ENCODE measurements at places on chromosomes 3 and 15. TPM values are rescaled to one million over a fixed set of nuclear protein-coding genes. Genes with fewer than 3 reads are reported as not detected.

- peaks cover 19% of the 10 kb centered on the region for H3K27me3 ChIP-seq
- H3K36me3 ChIP-seq = peaks cover 22% of the 10 kb centered on the region
- H3K4me1 ChIP-seq = peaks cover 30% of the 10 kb centered on the region
These were observed 763 bp downstream of the KBTBD8 start for GRCh38 chr3:66998904-66999235.

GRK7 gene
- not detected for total RNA-seq

- H3K27me3 ChIP-seq = no peaks in the 10 kb centered on the region
- peaks cover 6% of the 10 kb centered on the region for H3K4me1 ChIP-seq
- no peaks in the 10 kb centered on the region for H3K36me3 ChIP-seq
- DNase-seq = peak; percentile 61
- no peak overlapping the region for H3K27ac ChIP-seq
These were observed 14.9 kb downstream of the SERPINI1 start for GRCh38 chr3:167750272-167750971.

- no peak overlapping the region for H3K4me3 ChIP-seq
- H3K27me3 ChIP-seq = peaks cover 41% of the 10 kb centered on the region
- no peaks in the 10 kb centered on the region for H3K4me1 ChIP-seq
- no peak overlapping the region for H3K27ac ChIP-seq
- no peaks in the 10 kb centered on the region for H3K36me3 ChIP-seq
These were observed 67.8 kb downstream of the GPR176 start for GRCh38 chr15:39852250-39852649.

TRPM1 gene
- not detected for total RNA-seq

- peaks cover 6% of the 10 kb centered on the region for H3K27me3 ChIP-seq
- DNase-seq = no peak
- H3K4me3 ChIP-seq = no peak overlapping the region
- no peaks in the 10 kb centered on the region for H3K36me3 ChIP-seq
- no peak overlapping the region for H3K27ac ChIP-seq
- no peaks in the 10 kb centered on the region for H3K4me1 ChIP-seq
These were observed 273.6 kb downstream of the MECOM start for GRCh38 chr3:169389925-169390253.

ERICH6 gene
- not detected for total RNA-seq

RAB6B gene
- 0.07 TPM for total RNA-seq

DNA sequence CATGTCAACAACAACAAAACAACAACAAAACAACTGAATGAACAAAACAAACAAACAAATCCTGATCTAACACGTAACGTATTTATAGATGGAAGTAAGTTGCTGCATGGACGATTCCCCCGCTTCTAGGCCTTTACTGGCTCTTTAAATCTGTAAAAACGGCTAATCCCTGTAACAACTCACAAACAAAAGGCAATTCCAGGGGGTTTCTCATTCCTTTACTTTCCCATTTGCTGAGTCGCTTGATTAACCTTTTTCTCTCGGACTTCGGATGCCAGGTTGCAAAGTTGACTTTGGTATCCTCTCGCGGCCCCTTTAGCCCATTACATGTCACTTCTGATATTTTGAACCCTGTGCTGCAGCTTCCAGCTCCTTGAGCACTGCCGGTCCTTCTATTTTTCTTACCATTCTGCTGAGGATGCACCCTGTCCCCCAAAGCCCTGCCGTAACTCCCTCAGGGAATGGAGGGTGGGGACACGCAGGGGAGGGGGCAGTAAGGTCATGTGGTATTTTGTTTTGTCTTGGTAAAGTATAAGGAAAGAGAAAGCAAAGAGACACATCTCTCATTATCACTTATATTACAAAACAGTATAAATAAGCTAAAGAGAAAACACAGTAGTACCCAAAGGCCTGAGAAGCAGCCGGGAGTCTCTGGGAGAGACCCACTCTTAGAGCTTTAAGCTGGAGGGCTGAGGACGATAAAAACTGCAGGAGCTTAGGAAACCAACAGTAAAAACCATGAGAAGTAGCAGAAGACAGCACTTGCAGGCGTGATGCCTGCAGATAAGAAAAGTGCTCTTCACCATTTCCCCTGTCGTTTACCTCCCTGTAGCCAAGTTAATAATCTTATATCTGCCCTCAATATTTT, 457.8 kb upstream of the ZNF717 start:
- H3K27me3 ChIP-seq = no peaks in the 10 kb centered on the region
- H3K4me1 ChIP-seq = no peaks in the 10 kb centered on the region
- no peak overlapping the region for H3K27ac ChIP-seq

EFCC1 gene
- total RNA-seq = 0.37 TPM

DNA sequence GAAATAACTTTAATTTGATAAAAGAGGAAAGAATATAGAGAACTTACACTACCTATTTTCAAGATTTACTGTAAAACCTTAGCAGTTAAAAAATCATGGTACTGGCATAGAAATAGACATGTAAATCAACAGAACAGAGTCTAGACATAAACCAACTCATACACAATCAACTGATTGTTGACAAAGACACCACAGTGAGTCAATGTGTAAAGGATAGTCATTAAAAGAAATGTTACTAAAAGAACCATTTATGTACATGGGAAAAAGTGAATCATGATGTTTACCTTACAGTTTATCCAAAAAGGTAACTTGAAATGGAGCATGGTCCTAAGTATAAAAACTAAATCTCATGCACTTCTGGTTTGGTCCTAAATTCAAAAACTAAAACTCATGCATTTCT, 847.4 kb downstream of the IGSF11 start:
- no peaks in the 10 kb centered on the region for H3K27me3 ChIP-seq
- H3K4me3 ChIP-seq = no peak overlapping the region
- DNase-seq = no peak
- no peak overlapping the region for H3K27ac ChIP-seq
- H3K4me1 ChIP-seq = no peaks in the 10 kb centered on the region

DNA sequence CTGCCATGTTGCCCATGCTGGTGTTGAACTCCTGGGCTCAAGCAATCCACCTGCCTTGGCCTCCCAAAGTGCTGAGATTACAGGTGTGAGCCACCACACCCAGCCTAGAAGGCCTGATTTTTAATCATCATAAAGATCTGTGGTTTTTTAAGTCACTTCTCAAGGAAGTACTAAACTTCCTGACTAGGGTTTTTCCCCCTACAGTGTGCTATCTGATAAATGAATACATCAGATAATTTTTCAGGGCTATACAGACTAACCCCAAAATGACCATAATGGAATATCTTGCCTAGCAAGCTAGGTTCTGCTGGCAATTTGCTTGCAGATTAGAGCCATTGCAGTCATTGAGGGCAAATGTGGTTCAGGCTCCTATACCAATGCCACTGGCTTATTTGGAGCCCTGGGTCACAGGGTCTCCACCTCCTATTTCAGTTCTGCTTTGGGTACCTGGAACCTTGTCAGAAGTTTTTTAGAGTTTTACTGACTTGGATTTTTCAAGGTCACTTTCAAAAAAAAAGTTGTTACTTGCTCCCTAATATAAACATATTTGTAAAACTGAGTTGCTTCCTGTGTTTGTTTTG, 80.8 kb downstream of the SLC49A4 start:
- H3K4me3 ChIP-seq = no peak overlapping the region
- H3K4me1 ChIP-seq = peaks cover 9% of the 10 kb centered on the region
- no peak overlapping the region for H3K27ac ChIP-seq
- H3K27me3 ChIP-seq = no peaks in the 10 kb centered on the region
- DNase-seq = no peak

DNA sequence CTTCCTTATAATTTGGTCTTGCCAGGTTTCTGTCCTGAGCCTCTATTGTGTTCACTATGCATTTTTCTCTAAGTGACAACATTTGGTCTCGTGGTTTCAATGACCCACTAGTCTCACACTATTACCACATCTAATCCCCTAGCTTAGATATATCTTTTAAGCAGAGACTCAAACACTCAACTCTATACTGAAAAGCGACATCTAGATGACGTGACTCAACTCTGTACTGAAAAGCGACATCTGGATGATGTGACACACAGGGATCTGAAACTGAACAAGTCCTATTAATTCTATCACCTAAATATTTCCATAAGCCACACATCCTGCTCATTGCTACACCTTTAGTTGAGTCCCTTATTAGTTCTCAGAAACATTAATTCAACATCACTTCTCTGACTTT, 141.7 kb upstream of the MBNL1 start:
- H3K4me1 ChIP-seq = peaks cover 10% of the 10 kb centered on the region
- peaks cover 2% of the 10 kb centered on the region for H3K36me3 ChIP-seq
- peak; percentile 59 for DNase-seq

LSAMP gene
- total RNA-seq = not detected

GRCh38 chr15:31513178-31513577, 186.5 kb downstream of the KLF13 start:
- H3K27ac ChIP-seq = peak overlapping the region; percentile 20
- H3K27me3 ChIP-seq = no peaks in the 10 kb centered on the region
- H3K4me1 ChIP-seq = peaks cover 22% of the 10 kb centered on the region

HES1 gene
- 1.2 TPM for total RNA-seq

ITGB5 gene
- 2.2 TPM for total RNA-seq

DNA sequence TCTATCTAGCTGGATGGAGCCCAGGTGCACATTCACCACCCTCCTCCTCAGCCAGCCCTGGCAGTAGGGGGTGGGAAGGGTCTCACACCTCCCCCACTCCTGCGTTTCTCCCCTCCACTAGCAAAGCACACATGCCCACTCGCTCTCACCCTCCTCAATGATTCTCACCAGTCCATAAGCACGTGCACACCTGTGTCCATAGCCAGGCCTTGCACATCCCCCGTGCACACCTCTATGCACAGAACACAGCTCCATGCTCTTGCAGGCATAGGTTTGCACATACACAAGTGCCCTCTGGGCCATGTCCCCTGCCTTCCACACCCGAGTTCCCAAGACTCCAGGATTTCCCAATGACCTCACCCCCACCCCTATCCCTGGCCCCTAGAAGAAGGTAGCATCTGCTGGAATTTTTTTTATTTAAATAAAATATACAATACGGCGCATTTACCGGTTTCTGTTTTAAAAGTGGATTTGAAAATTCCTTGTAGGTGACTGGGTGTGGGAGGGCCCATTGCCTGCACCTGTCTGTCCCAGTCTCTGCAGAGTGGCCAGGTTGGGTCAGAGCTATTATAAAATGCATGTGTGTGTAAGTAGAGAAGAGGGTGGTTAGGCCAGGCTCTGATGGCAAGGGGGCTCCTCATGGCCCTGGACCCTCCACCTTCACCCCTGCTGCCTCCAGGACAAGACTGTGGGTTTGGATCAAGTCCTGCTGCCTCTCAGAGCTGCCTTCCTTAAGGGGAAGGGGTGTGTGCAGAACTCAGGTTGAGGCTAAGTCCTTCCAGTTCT, 49.1 kb downstream of the HCN4 start:
- H3K36me3 ChIP-seq = no peaks in the 10 kb centered on the region
- peaks cover 12% of the 10 kb centered on the region for H3K27me3 ChIP-seq
- H3K27ac ChIP-seq = no peak overlapping the region
- no peak for DNase-seq
- H3K4me3 ChIP-seq = no peak overlapping the region
- peaks cover 2% of the 10 kb centered on the region for H3K4me1 ChIP-seq

DNA sequence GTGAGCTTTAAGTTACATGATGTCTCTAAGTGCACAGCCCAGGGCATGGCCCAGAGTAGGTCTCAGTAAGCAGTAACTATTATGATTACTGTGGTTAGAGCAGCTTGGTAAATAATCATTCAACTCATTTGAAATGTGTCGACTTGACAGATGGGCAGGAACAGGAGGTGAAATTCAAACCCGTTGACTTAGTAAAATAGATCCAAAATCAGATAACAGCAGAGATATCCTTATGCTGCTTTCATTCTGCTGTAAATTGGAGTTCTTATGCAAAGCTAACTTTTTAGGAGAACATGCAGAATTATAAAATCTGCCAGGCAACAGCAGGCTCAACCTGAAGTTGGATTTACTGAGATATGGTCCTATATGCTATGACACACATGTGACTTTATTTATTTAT, 118.7 kb upstream of the KLHL25 start:
- H3K27ac ChIP-seq = no peak overlapping the region
- no peak overlapping the region for H3K4me3 ChIP-seq
- no peak for DNase-seq
- no peaks in the 10 kb centered on the region for H3K36me3 ChIP-seq

DNA sequence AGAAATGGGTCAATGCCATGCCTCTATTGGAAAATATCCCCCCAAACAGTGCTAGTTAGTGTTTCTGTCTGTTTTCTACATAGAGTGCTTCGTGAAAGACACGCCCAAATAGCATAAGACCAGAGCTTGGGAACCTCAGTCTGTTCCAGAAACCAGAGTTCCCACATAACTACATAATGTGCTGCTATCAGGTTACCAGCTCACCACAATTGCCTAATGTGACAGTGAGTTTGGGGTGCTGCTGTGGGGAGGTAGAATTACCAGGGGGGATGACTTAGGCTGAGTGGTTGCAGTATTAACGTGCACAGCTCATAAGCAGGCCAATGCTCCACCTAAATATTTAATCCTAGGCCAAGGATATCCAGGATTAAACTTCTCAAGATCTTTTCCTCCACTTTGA, 39.2 kb downstream of the DUT start:
- H3K27me3 ChIP-seq = peaks cover 17% of the 10 kb centered on the region
- H3K4me3 ChIP-seq = no peak overlapping the region
- no peaks in the 10 kb centered on the region for H3K36me3 ChIP-seq
- no peak for DNase-seq
- no peak overlapping the region for H3K27ac ChIP-seq

DNA sequence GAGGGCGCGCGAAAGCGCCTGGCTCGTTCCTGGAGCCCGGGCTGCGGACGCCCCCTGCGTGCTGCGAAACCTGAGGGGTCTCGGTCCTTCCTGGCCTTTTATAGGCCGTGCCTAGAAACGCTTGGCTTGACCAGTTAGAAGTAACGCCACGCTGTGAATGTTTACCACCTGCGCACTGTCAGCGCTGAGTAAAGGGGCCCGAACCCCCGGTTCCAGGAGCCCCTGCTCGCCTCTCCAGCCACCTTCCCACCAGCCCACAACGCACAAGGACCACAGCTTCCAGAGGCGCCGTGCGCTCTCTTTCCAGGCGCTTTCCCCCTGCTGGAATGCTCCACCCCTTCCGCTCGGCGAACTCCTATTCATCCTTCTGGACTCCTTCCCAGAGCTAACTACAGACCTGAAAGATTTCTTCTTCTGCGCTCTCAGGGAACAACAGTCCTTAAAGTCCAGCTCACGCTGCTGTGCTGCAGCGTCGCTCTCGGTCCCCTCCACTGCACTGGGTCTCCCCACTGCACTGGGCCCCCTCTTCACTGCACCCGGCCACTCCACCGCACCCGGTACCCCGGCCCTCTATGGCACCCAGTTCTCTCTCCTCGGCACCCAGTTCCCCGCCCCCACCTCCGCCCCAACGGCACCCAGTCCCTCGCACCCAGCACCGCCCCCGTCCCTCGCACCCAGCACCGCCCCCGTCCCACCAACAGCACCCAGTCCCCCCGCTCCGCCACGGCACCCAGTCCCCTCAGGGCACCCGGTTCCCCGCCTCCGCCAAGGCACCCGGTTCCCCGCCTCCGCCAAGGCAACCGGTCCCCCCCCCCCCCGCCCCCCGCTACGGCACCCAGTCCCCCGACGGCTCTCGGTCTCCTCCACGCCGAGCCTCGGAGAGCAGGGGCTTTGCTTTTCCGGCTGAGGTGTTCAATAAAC, 69.8 kb downstream of the SQOR start:
- DNase-seq = peak; percentile 66
- peaks cover 25% of the 10 kb centered on the region for H3K27me3 ChIP-seq
- peak overlapping the region; percentile 84 for H3K4me3 ChIP-seq
- H3K4me1 ChIP-seq = peaks cover 14% of the 10 kb centered on the region
- no peaks in the 10 kb centered on the region for H3K36me3 ChIP-seq
